ENCODE measurements at places on chromosomes 7 and 10.

- DNase-seq, result no peak
These were observed 8.0 kb upstream of the ZNRF2 start for GRCh38 chr7:30276203-30276900.

GRCh38 chr10:82245157-82245556, 370.2 kb downstream of the NRG3 start:
- no peak for DNase-seq

DNA sequence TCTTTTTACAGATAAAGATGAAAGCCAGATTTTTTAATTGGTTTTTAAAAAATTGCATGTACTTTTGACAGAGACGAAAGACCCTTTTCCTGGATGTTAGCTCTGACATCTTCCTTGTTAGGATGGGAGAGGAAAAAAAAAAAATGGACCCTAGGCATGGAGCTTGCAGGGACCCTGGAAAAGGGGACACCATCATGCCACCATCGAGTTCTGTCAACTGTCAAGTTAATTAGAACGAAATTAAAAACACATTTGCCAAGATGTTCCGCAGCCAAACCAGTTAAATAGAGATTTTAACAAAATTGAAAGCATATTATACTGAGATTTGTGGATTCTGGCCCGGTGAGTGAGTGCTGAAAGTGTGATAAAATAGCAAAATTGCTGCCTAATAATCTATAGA, 202.6 kb downstream of the BUB3 start:
- DNase-seq, result no peak

DNA sequence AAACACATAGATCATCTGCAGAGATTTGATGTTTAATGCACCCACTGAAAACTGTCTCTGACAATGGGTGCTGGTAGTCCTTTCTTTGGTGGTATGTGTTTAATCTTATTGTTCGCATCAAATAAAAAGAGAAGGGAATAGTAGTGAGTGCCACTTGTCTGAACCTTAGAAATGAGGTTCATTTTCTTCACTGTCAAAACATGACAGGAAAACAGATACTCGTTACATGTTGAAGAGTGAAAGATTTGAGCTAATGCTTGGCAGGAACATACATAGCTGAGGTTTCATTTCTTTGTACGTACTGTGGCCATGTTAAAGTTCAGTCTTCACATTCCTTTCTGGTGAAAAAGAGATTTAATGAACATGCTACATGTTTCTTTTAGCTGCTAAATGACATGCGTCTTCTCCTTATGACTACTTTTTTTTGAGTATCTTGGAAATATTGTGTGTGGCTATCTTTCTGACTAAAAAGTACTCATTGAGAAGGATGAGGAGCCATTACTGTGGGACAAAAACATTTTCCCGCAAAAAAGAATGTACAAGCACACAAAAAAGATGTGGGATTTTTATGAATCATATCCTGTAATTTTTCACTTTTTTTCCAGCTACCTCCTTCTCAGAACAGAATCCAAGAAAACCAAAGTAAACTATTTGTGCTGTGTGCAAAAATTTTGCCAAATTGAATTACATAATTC, 108.0 kb downstream of the TWIST1 start:
- no peak for DNase-seq

DNA sequence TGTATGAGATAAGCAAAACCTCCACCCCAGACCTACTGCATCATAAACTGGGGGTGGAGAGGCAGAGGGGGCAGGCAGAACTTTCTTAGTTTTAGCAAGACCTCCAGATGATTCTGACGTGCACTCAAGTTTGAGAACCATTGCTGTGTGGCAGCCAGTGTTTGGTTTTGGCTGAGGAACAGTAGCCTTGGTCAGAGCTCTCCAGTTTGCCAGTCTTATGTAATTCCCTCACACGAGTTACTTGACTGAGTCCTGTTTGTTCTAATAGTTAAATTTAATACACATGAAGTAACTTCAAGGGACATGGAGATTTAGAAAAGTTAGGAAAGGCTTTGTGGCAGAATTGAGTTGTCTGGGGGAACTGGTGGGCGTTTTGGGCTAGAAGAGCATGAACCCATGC, 38.5 kb downstream of the GARS1 start:
- no peak for DNase-seq

DNA sequence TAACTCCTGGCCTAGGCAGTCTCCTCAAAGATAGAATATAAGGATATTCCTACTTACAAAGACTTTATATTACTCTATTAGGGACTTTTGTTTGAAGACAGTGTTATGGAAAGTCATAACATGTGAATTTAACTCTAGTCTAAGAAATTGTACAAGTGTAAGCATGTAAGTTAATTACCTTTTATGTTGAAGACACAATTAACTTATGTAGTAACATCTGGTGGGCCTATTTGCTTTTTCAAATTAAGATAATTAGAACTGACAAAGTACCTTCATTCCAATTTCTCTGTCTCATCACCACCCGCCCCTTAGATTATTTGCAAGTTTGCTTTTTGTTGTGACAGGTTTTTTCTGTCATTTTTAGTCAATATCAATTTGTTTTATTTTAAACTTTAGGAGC, 126.0 kb upstream of the THSD7A start:
- no peak for DNase-seq

DNA sequence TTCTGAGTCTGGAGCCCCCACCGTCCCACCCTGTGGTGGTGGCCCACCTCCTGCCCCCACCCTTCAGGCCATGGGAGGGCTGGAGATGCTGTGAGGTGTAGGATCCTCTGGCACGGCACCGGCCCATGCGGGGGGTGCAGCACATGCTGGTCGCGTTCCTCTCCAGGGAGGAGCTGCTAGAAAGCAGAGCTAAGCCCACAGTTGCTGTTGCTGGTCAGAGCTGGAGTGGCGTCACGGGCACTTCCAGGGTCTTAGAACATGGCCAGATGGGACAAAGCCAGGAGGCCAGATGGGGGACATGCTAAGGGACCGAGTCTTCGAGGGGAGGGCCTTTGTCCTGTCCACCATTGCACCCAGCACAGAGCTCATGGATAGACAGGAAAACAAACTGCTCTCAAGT, 21.6 kb downstream of the AGAP3 start:
- no peak for DNase-seq

DNA sequence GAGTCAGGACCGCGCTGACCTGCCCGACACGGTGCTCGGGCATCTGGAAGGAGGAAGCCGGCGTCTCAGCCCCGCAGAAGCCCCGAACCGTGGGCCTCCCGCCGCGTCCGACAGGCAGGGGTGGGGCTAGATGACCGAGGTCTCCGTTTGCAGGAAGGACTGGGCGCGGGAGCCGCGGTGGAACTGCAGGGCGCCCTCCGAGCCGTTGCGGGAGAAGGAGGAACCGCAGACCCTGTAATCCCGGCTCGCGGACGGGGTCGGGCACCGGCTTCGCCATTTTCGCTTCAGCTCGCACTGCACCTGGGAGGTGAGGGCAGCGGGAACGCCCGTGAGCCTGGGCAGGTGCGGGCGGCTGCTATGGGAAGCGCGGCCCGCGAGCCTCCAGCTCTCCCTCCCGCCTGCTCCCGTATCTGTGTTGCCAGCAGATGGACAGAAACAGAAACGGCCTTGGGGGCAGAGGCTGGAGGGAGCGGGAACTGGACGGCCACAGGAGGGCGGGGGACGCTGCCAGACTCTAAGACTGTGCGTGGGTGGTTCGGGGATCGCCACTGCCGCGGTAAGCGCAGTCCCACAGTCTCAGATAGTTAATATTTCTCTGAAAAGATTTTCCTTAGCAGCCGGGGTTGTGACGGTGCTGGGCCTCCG, 114.1 kb downstream of the VIPR2 start:
- no peak for DNase-seq

DNA sequence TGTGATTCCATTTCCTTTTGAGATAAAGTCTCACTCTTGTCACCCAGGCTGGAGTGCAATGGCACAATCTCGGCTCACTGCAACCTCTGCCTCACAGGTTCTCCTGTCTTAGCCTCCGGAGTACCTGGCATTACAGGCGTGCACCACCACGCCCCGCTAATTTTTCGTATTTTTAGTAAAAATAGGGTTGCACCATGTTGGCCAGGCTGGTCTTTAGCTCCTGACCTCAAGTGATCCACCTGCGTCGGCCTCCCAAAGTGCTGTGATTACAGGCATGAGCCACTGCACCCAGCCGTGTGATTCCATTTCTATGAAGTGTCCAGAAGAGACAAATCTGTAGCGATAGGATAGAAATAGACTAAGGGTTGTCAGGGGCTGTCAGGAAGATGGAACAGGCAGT, 60.4 kb downstream of the CLIP2 start:
- DNase-seq, result no peak

GRCh38 chr7:101784292-101785127, 32.9 kb upstream of the CUX1 start:
- DNase-seq, result no peak

DNA sequence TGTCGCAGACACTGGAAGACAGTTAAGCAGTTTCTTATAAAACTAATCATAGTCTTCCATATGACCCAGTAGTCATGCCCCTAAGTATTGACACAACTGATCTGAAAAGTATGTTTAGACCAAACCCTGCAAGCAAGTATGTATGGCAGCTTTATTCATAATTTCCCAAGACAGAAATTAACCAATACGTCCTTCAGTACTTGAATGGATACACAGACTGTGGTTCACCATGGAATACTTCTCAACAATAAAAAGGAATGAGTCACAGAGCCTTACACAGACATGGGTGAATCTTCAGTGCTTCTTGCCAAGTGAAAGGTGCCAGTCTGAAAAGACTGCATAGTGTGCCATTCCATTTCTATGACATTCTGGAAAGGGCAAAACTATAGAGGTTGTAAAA, 50.2 kb upstream of the AKR1E2 start:
- DNase-seq, result no peak

DNA sequence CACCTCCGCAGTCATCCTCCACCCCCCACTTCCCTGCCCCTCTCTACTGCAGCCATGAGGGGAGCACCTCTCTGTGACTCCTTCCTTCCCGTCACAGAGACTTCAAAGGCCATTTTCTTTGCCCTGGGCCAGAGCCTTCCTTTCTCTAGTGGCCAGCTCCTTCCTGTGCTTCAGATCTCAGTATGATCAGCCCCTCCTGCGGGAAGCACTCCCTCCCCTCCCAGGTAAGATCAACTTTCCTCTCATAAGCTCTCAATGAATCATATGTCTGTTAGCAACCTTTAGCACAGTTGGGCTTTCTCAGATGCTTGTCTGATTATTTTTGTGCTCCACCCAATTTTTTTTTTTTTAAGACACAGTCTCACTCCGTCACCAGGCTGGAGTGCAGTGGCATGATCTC, 241.0 kb upstream of the PRSS1 start:
- no peak for DNase-seq

DNA sequence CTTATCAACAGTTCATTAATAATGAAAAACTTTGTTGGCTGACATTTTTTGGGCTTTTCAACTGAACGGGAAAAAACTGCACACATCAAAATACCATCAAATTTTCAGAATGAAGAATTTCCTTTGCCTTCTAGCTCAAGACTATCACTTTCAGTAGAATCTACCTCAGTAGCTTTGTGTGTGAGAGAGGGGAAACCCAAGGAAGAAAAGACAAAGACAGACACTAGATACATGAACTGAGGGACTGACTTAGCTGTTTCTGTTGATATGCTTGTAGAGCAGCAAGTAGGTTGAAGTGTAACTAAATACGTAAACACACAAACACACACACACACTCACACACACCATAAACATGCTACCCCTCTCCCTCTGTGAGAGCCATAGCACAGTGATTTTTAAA, 257.1 kb downstream of the CDK14 start:
- DNase-seq, result no peak

DNA sequence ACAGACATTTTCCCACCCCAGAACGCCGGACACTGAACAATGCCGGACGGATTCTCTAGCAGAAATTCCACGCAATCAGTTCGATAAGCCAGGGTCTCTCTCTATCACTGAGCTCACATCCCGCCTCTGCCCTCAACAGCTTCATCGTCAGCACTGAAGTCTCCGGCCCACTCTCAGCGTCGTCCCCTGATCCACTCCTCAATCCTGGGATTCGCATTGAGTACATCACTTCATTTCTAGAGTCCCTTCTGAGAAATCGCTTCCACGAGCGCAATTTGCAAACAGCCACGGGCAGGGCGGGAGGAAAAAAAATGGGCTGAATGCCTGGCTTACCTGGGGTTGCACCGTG, 365 bp downstream of the YME1L1 start:
- no peak for DNase-seq

DNA sequence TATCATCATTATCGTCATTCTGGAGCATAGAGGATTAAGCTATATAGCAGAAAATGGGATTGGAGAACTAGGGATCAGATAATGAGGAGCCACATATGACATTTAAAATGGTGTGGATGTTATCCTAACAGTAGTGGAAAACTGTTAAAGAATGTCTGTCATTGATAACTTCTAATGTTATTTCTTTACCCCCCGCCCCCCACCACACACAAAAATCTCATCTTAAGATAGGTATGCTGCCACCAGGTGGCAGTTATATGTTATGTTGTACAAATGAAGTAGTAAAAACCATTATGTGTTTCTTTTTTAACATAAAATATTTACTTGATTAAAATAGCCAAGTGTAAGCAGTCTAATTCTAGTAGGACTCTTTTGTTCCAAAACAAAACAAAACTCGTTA, 13.0 kb downstream of the AKAP9 start:
- no peak for DNase-seq

GRCh38 chr10:104935656-104936055, 294.6 kb downstream of the SORCS3 start:
- no peak for DNase-seq

DNA sequence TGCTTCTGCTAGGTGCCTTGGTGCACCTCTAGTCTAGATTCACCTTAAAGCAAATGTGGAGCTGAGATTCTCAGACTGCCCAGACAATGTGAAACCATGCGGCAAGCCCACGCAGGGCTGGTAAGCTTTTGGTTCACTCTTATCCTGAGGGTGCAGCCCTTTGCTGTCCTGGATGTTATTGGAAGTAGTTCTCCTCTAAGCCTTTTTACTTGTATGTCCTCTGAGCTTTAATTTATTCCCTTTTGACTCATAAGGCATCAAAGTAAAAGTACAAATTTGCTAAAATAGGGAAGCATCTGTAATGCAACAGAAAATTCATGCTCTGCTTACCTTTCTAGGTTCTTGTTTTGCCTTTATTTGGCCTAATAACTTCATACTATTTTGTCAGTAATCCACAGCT, 186.8 kb downstream of the MACC1 start:
- no peak for DNase-seq

- DNase-seq, result no peak
These were observed 59.9 kb upstream of the HBP1 start for GRCh38 chr7:107108793-107109371.

Data from GM18507 (cell line).